ENCODE measurements at places on chromosomes 1 and 21.

DNA sequence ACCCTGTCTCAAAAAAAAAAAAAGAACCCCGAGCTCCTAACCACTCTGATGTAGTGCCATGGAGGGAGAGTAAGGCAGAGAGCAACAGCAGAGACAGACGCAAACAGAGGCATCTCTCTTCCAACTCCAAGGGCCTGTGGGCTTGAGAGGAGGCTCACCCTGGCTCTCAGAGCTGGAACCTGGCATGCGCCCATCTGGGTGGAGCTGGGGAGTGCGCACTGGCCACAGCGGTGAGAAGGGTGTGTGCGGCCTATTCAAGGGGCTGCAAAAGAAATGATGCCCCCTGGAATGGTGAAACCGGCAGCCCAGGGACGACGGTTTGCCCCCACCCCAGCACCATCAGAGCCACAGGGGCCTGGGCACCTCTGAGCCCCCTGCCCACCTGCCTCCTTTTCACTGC is 17.6 kb downstream of the COL8A2 start:
- no peak for ATAC-seq

DNA sequence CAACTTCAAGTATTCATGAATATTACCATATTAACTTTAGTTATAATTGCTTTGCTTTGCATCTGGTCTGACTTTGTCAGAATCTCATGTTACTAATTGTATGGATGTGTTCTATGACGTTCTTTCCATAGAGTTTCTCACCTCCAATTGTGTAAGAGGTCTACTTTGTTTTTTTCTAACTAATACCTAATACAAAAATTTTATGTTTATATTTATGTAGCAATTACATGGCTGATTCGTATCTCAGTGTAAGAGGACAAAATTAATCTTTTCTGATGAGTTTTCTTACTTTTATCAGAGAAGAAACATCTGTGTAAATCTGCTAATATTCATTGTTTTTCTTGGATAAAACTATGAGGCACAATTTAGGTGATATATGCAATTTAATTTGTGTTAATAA is 224.8 kb upstream of the B3GALT2 start:
- ATAC-seq, result no peak

DNA sequence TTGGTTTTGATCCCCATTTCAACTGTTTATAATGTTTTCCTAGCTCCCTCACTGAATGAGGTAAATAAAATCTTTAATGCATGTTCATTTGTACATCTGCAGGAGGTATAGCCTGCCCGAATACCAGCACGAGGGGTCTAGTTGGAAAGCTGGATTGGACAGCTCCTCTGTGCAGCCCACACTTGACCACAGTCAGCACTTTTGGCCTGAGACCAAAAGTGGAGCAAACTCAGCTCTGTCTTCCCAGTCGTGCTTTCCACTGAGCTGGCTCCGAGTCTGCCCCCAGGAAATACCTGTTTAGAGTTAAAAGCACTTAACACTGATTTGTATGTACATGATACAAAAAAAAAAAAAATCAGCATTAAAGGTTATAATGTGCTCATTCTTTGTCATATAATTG is 224.4 kb downstream of the DSCAM start:
- ATAC-seq, result no peak

GRCh38 chr1:234435620-234436019 is 43.4 kb downstream of the TARBP1 start:
- no peak for ATAC-seq

DNA sequence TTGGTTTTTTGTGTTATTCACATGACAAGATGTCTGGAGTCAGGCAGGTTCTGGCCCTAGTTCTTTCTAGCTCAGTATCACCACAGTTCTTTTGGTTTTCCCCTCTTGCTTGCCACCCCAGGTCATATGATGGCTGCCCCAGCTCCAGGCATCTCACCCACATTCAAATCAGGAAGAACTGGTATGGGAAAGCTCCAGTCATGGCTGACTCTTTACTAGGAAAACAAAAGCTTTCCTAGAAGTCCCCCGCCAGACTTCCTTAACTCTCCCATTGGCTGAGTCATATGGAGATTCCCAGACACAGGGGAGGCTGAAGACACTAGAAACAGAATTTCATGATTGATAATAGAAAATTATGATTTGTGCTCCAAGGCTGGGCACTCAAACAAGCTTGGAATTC is 22.1 kb upstream of the EYA3 start:
- ATAC-seq, result no peak
